Lower leg skin (tissue), 4 donors: ENCODE measurements at places on chromosomes 12 and 14. TPM values are rescaled to one million over a fixed set of nuclear protein-coding genes. Genes with fewer than 3 reads are reported as not detected.

CLEC4C gene
- total RNA-seq: not detected

ACOT6 gene
- total RNA-seq: not detected

LMO3 gene
- total RNA-seq: 1.7 TPM

KLHL33 gene
- total RNA-seq: 1.2 TPM

KRT3 gene
- total RNA-seq: not detected

TSPAN8 gene
- total RNA-seq: 22.9 TPM

BIN2 gene
- 0.38 TPM for total RNA-seq

LPAR5 gene
- 13.3 TPM for total RNA-seq

NKX2-8 gene
- not detected for total RNA-seq

DNA sequence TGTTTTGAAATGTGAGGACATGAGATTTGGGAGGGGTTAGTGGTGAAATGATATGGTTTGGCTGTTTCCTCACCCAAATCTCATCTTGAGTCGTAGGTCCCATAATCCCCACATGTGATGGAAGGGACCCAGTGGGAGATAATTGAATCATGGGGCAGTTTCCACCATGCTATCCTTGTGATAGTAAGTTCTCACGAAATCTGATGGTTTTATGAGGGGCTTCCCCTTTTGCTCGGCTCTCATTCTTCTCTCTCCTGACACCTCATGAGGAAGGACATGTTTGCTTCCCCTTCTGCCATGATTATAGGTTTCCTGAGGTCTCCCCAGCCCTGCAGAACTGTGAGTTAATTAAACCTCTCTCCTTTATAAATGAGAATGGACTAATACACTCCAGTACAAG, 18.0 kb downstream of the GALNT6 start:
- no peak for DNase-seq

DNA sequence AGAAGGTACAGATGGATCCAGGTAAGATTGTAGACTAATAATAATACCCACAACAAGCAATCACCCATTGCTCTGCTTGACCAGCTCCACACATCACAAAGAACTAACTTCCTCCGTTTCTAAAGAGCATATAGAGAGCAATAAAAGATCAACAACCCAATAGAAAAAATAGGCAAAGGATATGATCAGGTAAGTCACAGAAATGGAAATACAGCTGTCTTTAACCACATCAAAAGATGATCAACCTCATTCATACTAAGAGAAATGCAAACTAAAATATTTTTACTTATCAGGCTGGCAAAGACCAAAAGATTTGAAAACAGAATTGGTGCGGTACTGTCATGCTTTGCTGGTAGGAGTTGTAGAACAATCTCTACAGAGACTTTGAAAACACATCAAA, 8.9 kb downstream of the C2CD5 start:
- DNase-seq: no peak

GRCh38 chr12:124416516-124417395, 121.9 kb downstream of the RFLNA start:
- no peak for DNase-seq

DNA sequence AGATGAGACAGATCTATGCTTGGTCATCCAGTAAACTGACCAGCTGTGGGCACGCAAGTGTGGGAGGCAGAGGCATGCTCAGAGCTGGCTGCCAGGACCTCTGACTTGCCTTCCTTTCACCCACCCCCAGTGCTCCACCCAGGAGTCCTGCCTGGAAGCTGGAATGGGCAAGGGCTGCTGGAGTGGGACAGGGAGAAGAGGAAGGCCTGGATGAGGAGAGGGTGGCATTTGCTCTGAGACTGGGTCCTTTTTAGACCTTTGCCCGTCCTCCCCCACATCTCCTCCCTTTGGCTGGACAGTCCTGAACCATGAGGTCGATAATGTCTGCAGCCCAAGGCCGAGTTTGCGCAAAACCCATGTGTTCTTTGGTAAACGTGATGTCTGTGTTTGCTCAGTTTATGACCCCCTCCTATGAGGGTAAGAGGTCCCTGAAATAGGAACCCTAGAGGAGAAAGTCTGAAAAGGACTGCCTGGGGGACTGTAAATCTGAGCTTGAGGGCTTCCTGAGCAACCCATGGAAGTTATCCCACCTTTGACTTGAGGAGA, 3.8 kb upstream of the INHBE start:
- no peak for DNase-seq

GRCh38 chr14:88168498-88169165, 154.4 kb downstream of the KCNK10 start:
- no peak for DNase-seq

GRCh38 chr14:89108608-89109007, 284.2 kb downstream of the TTC8 start:
- DNase-seq: no peak

DNA sequence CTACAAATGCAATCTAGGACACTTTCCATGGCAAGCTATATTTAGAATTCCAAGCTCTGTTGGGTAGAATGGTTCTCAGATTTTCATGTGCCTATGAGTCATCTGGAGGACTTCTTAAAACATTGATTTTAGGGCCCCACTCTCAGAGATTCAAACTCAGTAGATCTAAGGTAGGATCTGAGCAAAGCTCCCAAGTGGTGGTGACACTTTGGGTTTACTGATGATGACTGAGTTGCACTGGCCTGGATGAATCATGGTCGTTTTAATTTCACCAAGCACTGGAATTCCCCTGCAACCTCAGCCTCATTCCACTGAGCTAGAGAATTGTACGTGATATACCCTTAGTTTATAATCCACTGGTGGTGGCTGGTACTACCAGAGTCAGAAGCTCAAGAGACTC, 86.5 kb downstream of the PPM1H start:
- DNase-seq: no peak

DNA sequence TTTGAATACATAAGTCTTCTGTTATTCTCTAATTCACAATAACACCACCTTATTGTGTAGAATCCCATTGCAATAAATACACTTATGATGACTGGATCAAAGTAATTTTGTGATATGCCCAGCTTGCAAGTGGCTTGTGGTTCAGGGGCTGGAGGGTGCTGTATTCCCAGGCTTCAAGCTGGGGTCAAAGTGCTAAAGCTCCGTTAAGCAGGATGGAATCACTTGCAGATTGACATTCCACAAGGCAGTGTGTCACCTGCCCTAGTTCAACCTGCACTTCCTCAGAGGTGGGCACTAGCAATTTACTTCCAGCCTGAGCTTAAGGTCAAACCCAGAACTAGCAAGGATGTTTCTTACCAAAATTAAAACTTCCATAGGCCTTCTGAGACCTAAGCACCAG, 166.6 kb downstream of the SSPN start:
- DNase-seq: no peak

- no peak for DNase-seq
Observed at GRCh38 chr12:95169368-95169767, 47.9 kb downstream of the FGD6 start.

DNA sequence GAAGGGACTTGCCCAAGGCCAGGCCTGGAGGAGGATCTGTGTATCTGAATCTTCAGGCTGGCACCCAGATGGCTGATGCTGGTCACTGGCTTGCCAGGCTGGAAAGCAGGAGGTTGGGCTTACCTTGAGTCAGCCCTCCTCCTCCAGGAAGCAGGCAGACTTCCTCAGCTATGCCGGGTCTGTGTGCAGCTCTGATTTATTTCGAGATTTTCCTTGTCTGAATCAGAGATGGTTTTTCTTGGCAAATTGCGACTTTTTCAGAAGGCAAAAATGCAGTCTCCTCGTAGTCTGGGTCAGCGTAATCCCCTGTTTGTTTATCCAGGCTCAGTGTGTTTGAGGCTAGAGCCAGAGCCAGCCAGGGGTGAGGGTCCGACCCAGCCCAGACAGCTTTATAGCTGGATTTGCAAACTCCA, 48.9 kb downstream of the SMOC1 start:
- no peak for DNase-seq

- DNase-seq: no peak
Observed at GRCh38 chr14:21356511-21356910, 27.3 kb downstream of the SUPT16H start.

GRCh38 chr12:130818635-130819576, 20.1 kb downstream of the STX2 start:
- peak; percentile 92 for DNase-seq

DNA sequence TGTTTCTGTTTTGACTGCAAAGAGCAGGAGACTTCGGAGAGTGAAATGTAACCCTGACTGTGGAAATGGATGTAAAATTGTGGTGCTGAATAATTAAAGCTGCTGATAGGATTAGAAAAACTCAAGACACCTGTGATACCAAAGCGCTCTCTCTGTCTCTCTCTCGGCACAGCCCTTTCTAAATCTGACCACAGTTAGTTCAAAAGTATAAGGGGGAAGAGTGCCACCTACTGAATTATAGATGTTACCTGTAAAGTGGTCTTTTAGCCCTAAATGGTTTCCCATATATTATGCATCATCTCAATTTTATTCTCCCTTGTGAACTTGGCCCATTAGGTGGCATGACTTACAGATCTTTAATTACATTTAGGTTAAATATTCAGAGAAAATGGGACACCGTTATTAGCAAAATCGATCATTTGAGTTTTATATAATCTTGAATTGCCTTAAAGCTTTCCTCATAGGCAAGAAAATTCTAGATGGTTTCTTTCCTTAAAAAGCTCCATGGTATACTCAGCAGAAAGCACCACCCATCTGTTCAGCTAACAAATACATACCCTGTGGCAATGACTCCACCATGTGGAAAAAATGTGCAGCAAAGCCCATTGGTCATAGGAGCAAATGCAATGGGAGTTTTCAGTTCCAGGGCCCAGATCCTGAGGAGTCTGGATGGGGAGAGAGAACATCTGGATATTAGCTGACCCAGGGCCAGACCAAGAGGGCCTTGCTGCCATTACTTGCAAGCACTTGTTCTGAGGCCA, 18.1 kb downstream of the RFC5 start:
- no peak for DNase-seq

DNA sequence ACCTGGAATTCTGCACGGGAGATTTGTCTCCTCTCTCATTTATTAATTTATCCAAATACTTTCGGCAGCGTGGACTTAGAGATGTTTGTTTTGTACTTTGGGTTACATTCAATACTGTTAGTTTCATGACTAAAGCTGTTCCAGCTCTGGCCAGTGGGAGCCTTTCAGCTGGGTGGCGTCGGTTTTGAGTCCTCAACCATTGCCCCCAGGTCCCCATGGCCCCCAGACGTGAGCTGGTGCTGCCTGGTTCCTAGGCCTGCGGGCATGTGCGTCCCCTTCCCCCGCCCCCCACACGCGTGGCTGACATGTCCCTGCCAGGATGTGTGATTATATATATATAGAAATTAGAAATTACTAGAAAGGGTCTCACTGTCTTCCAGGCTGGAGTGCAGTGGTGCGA, 48.2 kb downstream of the KIF26A start:
- DNase-seq: no peak

- DNase-seq: no peak
Observed at GRCh38 chr12:62533755-62534107, 67.1 kb downstream of the MON2 start.

- no peak for DNase-seq
Observed at GRCh38 chr12:66768293-66768692, 89.4 kb upstream of the GRIP1 start.

- DNase-seq: no peak
Observed at GRCh38 chr14:75604979-75605851, 26.8 kb downstream of the FLVCR2 start.

DNA sequence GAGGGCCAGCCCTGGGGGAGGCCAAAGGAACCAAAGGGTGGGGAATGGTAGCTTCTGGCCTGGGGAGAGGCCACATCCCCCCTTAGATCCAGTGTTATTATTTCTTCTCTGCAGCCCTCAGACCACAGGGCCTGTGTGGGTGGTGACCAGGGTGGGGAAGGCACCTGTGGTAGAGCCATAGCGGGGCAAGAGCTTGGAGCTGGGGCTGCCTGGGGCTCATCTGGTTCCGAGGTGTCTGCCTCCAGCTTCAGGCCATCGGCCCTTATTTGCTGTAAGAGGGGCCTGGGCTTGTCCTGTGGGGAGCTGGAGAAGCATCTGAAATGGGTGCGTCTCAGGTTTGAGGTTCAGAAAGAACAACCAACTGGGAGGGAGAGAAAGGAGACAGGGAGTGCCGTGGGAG, 2.1 kb upstream of the B3GNT4 start:
- peak; percentile 54 for DNase-seq
